ENCODE measurements at places on chromosomes 12 and 14.

DNA sequence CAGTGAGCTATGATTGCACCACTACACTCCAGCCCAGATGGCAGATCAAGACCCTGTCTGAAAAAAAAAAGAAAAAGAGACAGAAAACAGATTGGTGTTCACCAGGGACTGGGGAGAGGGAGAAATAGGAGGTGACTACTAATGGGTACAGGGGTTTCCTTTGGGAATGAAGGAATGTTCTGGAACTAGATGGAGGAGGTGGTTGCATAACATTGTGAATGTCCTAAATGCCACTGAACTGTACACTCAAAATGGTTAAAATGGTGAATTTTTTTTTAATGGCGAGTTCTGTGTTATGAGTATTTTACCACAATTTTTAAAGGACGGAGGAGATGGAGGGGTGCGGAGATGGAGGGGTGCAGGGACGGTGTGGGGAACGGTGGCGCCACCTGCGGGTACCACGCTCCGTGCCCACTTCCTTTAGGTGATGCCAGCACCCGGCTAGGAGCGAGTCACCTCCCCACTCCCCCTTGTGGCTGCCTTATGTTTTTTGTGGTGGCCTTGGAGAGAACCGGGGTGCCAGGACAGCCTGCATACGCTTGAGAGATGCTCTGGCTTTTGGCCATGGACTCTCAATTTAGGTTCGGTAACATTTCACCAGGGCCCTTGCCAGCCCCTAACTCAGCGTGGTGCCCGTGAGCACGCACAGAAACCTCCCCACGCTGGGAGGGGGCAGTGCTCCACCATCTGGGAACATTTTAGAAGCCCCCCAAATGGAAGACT, 16.1 kb downstream of the UBC start:
- peak; percentile 62 for DNase-seq

DNA sequence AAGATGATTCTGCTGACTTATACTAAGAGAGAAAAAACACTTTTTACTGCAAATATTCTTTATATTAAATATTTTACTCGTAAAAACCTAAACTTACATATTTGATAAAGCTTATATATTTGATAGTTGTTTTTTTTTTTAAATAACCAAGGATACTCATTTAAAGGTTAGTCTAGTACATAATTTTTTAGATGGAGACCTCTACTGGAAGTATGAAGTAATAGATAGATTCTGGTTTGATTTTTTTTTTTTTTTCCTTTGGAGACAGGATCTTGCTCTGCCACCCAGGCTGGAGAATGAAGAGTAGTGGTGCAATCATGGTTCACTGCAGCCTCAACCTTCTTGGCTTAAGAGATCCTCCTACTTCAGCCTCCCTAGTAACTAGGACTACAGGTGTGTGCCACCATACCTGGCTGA, 16.4 kb downstream of the ARID2 start:
- peak; percentile 30 for DNase-seq

DNA sequence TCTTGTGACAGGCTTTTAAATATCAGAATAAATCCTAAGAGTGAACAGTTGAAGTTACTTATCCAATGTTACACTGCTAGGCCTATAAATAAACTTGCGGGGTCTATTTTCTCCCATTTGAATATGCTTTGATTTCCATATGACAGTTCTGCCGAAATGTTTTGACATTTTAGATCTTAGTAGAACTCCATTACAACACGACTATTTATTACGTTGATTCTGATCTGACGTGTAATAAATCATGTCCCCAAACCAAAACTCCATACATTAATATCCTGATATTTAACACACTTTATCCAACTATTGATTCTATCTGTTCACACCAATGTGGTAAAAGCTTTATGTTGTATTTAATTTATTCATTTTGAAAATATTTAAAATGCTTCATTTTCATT, 16.1 kb upstream of the NEMF start:
- no peak for DNase-seq

DNA sequence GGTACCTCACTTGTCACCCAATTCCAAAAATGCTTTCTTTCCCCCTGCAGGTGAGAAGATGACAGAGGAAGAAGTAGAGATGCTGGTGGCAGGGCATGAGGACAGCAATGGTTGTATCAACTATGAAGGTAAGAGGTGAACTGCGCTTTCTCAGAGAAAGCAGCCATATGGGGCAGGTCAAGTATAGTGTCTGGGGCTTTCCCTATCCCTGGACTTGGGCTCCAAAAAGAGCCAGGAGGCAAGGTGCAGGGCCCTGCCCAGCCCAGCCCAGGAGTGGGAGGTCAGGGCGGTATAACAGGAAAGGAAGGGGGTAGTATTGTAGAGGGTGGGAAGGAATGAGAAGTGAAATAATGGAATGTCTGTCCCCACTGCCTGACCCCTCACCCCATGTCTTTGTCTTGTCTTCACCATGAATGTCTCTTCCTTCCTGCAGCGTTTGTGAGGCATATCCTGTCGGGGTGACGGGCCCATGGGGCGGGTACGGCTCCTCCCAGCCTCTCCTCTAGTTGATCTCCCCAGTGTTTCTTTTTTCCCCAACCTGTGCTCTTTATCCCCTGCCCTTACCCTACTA, 2.1 kb downstream of the MYL6 start:
- DNase-seq: peak; percentile 72

GRCh38 chr14:94575730-94576585, 5.3 kb upstream of the SERPINA5 start:
- no peak for DNase-seq

DNA sequence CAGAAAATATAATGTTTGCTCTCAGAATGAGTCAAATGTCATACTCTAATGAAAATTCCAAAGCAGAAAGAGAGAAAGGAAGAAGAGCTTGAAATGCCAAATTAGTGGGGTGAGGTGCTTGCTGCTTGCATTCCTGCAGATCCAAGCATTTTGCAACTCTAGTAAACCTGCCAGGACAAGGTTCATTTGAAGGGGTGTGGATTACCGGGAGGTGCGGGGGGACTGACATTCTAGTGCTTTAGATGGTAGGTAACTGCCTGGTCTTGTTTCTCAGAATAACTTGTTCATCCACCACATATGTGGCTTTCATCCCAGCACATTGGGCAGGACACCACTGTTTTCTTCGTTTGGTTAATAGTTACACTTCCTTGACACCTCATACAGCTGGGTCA, 144.4 kb downstream of the AKAP6 start:
- no peak for DNase-seq

GRCh38 chr14:79040790-79041189, 870.6 kb downstream of the NRXN3 start:
- DNase-seq: no peak

DNA sequence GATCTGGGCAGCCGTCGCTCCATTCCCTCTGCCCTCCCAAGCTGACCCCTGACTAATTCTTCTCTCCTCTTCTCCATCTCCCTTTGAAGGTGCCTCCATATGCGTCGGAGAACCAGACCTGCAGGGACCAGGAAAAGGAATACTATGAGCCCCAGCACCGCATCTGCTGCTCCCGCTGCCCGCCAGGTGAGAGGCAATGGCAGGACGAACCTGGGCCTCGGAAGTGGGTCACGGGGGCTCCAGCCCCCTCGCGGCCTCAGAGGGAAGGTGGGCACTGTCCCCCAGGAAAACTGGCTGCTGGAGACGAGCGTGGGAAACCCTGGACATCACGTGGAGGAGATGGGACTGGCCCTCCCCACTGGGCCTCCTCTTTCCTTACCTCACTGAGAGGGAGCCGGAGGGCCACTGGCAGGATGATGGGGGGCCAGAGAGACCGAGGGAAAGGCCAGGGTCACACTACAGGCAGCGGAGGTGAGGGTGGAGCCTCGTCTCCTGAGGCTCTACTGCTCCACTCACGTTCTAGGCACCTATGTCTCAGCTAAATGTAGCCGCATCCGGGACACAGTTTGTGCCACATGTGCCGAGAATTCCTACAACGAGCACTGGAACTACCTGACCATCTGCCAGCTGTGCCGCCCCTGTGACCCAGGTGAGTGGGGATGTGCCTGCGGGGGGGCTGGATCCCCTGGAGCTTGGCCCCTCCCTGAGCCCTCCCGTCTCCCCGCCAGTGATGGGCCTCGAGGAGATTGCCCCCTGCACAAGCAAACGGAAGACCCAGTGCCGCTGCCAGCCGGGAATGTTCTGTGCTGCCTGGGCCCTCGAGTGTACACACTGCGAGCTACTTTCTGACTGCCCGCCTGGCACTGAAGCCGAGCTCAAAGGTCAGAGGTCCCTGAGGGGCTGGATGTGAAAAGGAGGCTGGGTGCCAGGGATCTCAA, 806 bp downstream of the LTBR start:
- DNase-seq: no peak

DNA sequence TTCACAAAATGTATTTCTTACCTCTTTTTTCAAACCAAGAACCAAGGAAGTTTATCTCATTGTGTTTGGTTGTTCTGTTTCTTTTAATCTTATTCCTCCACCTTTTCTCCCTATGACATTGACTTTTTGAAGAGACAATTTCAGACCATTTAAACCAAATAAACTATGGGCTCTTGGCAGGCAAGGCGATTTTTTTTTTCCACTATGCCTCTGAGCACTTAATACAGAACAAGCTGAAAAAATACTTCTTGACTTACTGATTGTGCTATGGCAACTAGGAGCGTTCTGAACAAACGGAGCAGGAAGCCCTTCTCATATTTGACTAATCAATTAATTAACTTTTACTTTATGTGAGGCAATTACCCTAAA, 98.0 kb downstream of the ZNF664 start:
- no peak for DNase-seq

- no peak for DNase-seq
Observed at GRCh38 chr14:96380735-96381134, 11.2 kb upstream of the AK7 start.

- DNase-seq: no peak
Observed at GRCh38 chr14:96055753-96056508, 16.8 kb downstream of the C14orf132 start.

DNA sequence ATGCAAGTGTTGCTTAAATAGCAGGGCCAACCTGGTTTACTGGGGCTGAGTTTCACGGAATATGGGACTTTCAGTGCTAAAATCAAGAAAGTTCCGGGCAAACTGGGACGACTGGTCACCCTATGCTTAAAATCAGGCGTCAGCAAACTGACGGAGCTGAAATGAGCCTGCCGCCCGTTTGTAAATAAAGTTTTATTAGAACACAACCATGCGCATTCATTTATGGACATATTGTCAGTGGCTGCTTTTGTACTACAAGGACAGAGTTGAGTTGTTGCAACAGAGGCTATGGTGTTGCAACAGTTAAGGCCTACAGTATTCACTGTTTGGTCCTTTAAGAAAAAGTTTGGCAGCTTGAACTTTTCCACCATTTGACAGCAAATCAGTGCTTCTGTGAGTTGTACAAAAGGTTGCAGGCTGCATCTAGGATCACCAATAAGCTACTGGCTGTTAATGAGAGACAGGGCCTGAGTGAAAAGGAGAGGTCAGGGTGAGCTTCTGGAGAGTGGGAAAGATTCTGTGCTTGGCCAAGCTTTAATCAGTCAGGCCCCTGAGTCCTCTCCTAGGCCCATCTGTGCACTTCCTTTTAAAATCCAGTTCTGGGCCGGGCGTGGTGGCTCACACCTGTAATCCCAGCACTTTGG, 13.3 kb downstream of the SELPLG start:
- DNase-seq: no peak

DNA sequence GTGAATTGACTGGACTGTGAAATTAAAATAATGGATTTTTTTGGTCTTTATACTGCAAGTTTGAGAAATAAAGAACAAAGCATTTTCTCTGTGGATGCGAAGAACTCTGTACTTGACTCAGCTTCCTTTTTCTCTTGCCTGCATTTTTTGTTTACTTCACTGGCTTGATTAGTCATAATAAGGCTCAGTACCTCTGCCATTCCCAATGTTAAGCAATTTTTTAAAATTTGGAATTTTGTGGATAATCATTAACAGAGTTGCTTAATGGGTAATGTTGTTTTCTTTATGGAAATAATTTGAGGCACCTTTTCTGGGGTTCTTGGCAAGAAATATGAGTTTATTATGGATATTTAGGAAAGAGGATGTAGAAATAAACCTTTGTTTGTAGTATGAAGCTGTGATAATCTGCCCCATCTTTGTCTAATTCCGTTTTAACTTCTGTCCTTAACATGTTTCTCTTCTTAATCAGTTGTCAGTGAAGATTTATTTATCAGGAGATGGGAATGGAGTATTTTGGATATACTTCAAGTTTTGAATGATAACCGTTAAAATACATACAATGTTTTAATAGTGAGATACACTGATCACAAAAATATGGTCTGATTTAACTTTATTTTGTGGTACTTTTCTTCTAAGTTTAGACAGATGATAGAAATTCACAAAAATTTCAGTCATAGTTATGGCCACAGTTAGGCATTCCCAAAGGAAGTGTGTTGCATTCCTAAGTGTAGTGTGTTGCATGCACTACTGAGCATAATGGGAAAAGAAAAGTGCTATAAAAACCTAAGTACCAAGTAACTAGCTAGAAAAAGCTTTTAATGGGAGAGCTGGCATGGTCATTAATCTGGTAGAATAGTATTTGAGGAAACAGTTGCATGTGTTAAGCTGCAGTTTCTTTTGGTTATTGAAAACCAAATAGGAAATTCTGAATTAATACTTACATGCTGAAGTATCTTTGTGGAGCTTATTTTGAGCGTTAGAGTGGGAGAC, 27.7 kb downstream of the WNK1 start:
- no peak for DNase-seq

DNA sequence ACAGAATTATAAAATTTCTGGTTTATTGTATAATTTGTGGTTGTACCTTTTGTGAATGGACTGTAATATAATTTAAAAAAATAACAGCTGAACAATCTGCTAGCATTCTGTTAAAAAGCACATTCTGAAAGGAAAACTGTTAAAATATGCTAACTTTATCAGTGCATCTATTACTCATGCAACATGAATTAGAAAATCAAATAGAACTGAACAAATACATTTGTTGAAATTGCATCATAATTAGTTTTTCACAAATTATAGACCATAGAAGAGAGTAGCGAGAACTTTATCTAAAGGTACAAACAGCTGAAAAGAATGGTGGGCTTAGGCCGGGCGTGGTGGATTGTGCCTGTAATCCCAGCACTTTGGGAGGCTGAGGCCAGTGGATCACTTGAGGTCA, 33.0 kb downstream of the PTPN21 start:
- DNase-seq: no peak

DNA sequence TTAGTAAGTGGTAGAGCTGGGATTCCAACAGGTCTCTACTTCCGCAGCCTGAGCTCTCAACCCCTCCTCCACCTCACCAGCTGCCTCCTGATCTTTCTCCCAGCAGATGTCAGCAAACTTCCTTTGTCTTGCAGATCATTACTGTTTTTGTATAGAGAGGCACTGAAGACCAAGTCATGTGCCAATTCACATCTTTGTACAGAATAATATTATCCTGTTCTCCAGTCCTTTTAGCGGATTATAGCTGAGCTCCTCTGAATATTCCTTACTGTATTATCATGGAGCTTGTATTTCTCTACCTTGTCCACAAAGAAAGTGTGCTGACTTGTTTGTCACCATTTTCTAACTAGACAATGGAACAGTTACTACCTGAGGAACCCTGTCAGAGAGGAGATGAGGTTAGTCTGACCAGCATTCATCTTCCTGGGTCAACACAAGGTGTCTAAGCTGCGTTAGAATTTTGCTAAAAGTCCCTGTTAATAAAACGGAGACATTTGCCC, 142.3 kb upstream of the ARHGAP5 start:
- DNase-seq: peak; percentile 12

DNA sequence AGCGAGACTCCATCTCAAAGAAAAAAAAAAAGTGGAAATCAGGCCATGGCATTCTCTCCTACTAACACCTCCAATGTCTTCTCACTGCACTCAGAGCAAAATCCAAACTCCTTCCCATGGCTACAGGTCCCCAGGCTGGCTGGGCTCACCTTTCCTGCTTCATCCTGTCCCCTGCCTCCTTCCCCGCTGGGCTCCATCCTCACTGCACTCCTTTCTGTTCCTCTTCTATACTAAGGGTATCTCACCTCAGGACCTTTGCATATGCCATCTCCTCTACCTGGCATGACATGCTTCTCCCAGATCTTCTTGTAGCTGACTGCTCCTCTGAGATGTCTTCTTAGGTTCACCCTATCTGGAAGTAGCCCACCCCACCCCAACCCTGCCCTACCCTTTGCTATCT, 111.1 kb downstream of the DPF3 start:
- DNase-seq: no peak

All from central memory CD4-positive, alpha-beta T cell (primary cell).